Fibroblast of mammary gland (primary cell): ENCODE measurements at places on chromosomes 4 and X.

- DNase-seq, result peak; percentile 50
These were observed 446 bp upstream of the UBE2A start for GRCh38 chrX:119573840-119574393.

DNA sequence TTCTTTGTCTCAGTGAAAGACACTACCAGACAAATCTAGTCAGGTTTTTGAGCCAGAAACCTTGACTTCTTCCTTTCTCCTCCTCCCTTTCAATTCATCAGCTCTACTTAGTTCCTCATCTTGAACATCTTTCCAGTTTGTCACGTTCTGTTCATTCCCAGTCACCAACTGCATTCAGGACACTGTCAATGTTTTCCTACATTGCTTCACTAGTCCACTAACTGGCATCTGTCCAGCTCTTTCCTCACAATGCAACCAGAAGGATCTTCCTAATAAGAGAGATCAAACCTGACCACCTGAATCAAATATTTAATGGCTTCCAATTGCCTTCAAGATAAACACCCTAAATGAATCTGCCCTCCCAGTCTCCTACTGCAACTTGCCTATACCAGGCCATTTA, 52.5 kb downstream of the SYNPO2 start:
- DNase-seq, result peak; percentile 65

- DNase-seq, result no peak
These were observed 7.9 kb upstream of the ADAM29 start for GRCh38 chr4:174910271-174910670.

GRCh38 chrX:130994671-130995070, 63.5 kb upstream of the ARHGAP36 start:
- DNase-seq, result peak; percentile 23

- peak; percentile 39 for DNase-seq
These were observed 381.3 kb upstream of the INTU start for GRCh38 chr4:127251423-127251822.

DNA sequence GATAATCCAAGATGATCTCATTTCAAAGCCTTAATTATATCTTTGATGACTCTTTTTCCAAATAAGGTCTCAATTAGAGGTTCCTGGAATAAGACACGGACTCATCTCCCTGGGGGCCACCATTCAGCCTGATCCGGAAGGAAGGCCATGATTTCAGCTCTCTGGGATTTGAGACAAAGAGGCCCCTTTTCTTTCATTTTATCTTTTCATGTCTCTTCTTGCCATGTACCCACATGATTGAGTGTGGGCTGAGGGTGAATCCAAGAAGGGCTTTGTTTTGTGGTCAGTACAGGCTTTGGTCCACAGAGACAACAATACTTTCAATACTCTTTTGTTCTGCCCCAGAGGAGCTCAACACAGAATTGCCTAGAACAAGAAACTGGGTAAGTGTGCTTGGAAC, 261.2 kb downstream of the TRIML1 start:
- DNase-seq, result peak; percentile 88

GRCh38 chr4:44916411-44916810, 190.1 kb upstream of the GNPDA2 start:
- DNase-seq, result peak; percentile 62

- DNase-seq, result no peak
These were observed 48.9 kb upstream of the TENM3 start for GRCh38 chr4:182194091-182194824.

DNA sequence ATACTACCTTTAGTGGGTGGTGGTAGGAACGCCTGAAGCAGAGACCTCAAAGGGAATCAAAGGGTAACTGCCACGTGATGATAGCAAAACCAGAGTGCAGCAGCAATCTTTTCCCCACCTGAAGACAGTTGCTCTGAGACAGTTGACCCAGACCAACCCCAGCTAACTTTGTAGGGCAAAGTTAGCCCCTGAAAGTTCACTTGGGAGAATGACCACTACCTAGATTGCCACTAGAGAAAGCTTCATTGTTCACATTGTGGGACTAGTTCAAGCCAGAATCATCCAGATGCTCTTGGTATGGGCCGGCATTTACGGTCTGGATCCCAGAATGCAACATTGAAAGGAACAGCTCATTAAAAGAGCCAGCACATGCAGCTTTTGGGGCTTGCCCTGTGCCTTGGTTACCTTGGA, 4.1 kb downstream of the SEPTIN6 start:
- DNase-seq, result no peak
